ENCODE measurements at places on chromosomes 1 and 21.

DNA sequence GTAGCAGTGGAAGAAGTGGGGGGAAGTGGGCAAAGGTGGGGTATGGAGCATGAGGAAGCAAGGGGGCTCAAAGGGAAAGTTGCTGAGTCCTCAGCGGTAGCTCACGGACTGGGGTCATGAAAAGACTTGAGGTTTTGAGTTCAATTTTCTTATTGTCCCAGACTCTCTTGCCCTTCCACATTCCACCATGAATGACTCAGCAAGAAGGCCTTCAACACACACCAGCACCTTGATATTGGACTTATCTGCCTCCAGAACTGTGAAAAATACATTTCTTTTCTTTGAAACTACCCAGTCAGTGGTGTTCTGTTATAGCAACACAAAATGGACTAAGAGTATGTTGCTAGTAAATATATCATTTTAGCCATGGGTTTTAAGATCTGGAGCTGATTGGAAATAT, 17.3 kb upstream of the RHBDL2 start:
- no peak for DNase-seq

DNA sequence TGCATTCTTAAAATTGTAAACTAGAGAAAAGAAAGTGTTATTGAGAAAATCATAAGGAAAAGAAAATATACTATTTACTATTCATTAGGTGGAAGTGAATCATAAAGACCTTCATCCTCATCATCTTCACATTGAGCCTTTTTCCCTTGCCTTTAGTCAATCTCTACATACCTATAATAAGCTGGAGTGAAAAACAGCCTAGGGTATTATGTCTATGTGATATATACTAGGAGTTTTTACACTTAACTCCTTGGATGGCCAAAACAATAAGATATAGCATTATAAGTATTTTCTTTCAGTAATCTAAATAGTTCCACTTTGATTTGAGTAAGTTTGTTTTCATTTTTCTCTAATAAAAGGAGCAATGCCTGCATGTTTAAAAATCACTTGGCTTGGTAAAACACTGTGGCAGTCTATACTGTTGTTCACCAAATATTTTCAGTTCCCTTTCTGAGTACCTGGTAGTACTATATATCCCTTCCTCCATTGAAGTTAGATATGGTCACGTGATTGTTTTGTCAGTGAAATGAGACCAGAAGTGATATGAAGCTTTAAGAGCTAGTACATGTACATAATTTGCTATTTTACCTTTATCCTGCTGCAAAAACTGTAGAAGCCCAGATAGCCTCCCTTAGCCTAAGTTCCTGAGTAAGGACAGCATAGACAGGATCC, 78.3 kb downstream of the CLEC20A start:
- DNase-seq = peak; percentile 17

DNA sequence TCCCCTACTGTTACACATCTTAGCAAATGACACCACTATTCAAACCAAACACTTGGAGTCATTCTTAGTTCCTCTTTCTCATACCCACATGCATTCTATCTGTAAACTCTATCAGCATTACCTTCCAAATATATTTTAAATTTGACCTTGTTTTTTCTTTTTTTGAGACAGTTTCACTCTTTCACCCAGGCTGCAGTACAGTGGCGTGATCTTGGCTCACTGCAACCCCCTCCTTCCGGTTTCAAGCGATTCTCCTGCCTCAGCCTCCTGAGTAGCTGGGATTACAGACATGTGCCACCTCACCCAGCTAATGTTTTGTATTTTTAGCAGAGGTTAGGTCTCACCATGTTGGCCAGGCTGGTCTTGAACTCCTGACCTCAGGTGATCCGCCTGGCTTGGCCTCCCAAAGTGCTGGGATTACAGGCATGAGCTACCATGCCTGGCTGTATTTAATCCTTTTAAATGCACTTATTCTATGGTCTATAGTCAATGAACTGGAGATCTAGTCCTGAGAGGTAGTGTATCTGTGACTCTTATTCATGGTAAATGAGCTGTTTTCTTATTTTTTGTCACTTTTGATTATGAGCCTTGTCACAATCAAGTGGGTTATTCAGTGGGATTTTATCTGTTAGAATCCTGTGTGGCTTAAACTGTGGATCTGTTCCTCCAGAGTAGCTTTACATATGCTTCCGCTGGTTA, 73.1 kb downstream of the GATAD2B start:
- DNase-seq = peak; percentile 23

GRCh38 chr1:30043256-30043655, 680.1 kb downstream of the MATN1 start:
- no peak for DNase-seq

DNA sequence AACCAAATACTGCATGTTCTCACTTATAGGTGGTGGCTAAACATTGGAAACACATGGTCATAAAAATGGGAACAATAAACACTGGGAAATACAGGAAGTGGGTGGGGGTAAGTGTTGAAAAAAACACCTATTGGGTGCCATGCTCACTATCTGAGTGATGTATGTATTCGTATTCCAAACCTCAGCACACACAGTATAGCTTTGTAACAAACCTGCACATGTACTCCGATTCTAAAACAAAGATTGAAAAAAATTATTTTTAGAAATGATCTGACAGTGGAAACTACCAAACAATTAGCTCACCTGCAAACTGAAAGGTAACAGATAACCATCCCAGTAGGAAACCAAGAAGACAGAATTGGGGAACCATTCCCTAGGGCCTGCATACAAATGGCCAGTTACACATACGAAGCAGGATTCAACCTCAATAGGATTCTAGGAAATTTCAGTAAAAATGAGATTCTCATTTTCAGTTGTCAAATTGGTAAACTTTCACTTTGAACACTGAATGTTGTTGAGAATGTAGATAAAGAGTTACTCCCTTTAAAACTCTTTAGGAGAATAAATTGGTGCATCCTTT, 88.1 kb upstream of the LRRC8D start:
- DNase-seq = no peak

- DNase-seq = peak; percentile 7
Observed at GRCh38 chr1:59814901-59815825, at the start of gene HOOK1. Gene HOOK1, plus strand, starts transcription at chr1:59814949. Its CDS starts 169 bp downstream, at chr1:59815118.

DNA sequence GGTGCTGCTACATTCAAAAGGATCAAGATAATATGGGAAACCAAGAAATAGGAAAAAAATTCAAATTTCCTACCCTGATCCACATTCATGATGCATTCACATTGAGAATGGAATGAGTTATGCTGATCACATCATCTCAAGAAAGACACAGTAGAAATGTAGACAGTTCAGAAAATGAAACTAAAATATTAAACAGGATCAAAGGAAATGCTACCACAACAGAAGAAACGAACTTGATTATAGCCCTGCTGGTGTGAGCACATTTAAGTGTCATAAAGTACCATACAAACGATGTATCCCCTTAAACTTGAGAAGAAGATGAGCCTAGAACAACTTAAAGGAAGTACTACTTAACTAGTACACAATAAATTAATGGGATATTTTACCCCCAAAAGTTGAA, 21.3 kb downstream of the SYDE2 start:
- no peak for DNase-seq
